Left renal pelvis (tissue), 4 donors: ENCODE measurements at places on chromosomes 3 and 15.

GRCh38 chr15:60172143-60172542 is 168.0 kb downstream of the FOXB1 start:
- DNase-seq, result no peak

GRCh38 chr3:67381667-67382272 is 272.6 kb downstream of the SUCLG2 start:
- no peak for DNase-seq

- DNase-seq, result no peak
Measured at GRCh38 chr3:44252332-44252959, 10.8 kb downstream of the TOPAZ1 start.

- no peak for DNase-seq
Measured at GRCh38 chr3:65912647-65913046, 126.1 kb downstream of the MAGI1 start.

DNA sequence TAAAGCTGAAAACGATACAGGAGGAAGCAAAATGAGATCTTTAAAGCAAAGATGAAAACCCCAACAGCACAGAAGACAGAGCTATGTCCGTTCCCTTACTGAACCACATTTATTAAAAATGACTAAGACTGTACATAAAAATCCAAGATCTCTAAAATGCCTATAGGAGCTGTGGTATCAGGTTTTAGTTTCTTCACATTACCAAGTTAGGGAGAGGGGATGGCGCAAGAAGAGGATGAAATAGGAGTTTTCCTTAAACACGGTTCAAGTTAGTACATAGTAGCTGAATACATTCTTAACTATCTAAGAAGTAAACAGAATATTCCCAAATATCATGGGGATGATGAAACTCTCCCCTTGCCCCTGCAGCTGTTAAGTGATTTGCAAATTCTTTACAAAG is 6.3 kb downstream of the EOMES start:
- DNase-seq, result no peak

DNA sequence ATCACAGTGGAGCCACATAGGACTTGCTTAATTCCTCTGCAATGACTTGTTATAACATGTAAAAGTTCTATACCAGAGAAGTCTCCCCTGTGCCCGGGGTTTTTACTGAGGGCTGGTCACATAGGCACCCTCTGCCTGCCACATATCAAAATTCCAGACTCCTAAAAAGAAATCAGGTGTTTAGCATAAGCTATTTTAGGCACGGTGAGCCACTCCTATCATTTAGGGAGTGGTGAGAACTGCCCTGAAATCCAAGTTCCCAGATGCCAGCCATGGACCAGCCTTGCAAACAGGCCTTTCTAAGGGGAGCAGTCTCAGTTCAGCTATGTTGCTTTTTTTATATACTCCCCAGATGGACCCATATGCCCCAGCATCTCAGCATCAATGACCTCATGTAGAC is 130.3 kb downstream of the THSD4 start:
- DNase-seq, result no peak

- no peak for DNase-seq
Measured at GRCh38 chr15:93943586-93943985, 287.8 kb upstream of the MCTP2 start.

DNA sequence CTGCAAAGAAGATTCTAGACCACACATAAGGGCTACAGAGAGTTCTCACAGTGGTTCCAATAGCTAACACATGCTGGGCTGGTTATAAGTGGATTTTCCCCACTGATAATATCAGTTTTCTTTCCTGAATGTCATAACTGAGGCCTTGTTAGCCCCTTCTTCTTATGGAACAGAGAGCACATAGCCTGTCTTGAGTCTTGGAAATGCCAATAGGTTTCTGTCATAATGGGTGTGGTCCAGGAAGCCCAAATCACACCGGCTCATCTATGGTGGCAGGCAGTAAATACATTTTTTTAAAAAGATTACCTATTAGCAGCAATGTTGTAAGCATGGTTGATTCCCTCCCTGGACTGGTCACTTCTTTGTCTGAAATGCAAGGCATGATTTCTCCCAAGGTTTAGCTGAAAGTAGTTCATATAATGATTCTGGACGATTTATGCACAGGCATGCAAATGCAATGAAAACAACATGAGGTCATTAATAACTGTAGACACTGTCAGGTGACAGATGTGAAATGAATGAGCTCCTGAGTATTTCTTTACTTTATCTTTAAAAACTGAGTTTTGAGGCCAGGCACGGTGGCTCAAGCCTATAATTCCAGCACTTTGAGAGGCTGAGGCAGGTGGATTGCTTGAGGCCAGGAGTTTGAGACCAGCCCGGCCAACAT is 67.2 kb upstream of the ATP2C1 start:
- no peak for DNase-seq

GRCh38 chr3:177055605-177056571 is 141.4 kb downstream of the TBL1XR1 start:
- no peak for DNase-seq

GRCh38 chr15:66429546-66429945 is 42.8 kb downstream of the MAP2K1 start:
- no peak for DNase-seq

DNA sequence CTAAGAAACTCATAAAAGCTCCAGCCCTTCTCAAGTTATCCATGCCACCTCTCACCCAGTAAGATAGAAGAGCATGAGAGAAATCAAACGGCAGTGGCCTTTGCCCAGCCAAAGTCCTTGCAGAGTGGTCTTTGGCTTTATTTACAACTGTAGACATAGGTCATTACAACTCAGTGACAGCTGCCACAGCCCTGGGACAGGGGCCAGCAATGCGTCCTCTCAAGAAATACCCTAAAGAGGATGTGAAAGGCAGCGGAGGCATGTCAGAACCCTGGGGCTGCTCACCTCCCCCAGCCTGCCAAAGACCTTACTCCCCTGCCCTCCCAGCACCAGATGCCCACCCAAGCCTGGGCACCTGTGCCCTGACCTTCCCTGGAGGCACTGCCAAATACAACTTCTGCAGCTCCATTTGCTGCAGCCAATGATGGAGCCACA is 6.3 kb downstream of the ACAA1 start:
- no peak for DNase-seq

- DNase-seq, result no peak
Measured at GRCh38 chr15:23629234-23629805, 18.3 kb downstream of the MAGEL2 start.

- DNase-seq, result no peak
Measured at GRCh38 chr3:31810991-31811433, 170.1 kb downstream of the OSBPL10 start.

GRCh38 chr15:64783796-64784195 is 8.4 kb upstream of the RBPMS2 start:
- DNase-seq, result no peak

- DNase-seq, result no peak
Measured at GRCh38 chr3:30500666-30501399, 105.6 kb upstream of the TGFBR2 start.

GRCh38 chr15:75008221-75008625 is 12.9 kb downstream of the SCAMP5 start:
- no peak for DNase-seq

- no peak for DNase-seq
Measured at GRCh38 chr3:76661527-76662250, 378.2 kb upstream of the ROBO2 start.

DNA sequence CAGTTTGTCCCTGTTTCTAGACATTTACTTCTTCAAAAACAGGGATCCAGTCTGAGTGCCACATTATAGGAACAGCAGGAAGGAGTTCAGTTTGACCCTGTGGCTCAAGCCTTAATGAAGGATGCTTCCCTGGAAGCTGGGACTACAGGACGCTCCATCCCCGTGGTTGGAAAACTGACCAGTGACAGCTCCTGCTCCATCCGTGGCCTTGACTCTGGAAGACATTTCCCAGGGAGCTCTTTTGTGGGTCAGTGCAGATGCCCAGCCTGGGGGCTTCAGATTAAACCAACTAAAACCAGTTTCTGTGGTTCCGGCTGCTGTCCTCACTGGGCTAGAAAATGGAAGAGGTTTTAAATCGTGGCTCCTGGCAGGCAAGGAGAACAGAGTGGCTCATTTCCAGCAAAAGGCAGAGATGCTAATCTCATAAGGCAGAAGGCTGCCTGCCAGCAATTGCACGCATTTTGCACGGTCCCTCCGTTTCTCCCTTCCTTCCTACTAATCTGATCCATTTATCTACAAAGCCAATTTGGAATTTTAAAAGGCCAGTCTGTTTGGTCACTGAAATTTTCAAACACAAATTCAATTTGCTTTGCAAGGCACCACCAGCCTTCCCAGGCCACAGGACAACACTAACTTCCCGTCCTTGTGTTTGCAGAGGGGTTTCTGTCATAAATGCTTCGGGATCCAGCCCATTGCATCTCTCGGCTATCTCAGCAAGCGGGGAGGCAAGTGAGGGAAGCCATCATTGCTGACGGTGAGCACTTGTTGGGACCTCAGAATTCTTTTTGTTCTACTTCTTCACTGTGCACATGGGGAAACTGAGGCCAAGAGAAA is 6.2 kb upstream of the SSUH2 start:
- DNase-seq, result no peak
